ENCODE measurements at places on chromosomes 12 and 14. TPM values are rescaled to one million over a fixed set of nuclear protein-coding genes. Genes with fewer than 3 reads are reported as not detected.

- DNase-seq, result peak; percentile 68
- peaks cover 10% of the 10 kb centered on the region for H3K36me3 ChIP-seq
- peaks cover 7% of the 10 kb centered on the region for H3K4me1 ChIP-seq
- no peak overlapping the region for H3K4me3 ChIP-seq
- peak overlapping the region; percentile 75 for H3K27ac ChIP-seq
These were observed 70.0 kb upstream of the VPS33A start for GRCh38 chr12:122336015-122336946.

DNA sequence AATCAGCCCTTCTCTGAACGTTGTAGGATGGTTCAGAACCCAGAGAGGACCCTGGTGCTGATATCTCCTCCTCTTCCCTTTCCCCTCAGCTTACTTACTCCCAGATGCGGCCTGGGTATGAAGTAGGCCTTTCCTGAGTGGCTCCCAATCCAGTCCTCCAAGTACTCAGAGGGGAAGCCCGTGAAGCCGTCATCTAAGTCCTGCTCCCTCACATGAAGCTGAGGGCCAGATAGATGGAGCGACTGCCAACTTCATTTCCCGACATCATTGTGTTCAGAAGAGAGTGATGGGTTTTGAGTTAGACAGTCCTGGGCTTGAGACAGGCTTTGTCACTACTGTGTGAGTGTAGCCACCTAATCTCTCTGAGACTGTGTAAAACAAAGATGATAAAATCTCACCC lies 2.7 kb downstream of the APOLD1 start:
- no peaks in the 10 kb centered on the region for H3K27me3 ChIP-seq
- peak overlapping the region; percentile 86 for H3K4me3 ChIP-seq
- H3K36me3 ChIP-seq, result peaks cover 2% of the 10 kb centered on the region
- peak overlapping the region; percentile 89 for H3K27ac ChIP-seq

- peaks cover 43% of the 10 kb centered on the region for H3K36me3 ChIP-seq
- H3K27ac ChIP-seq, result peak overlapping the region; percentile 100
- peaks cover 42% of the 10 kb centered on the region for H3K4me1 ChIP-seq
- H3K27me3 ChIP-seq, result no peaks in the 10 kb centered on the region
- peak overlapping the region; percentile 98 for H3K4me3 ChIP-seq
These were observed 52.3 kb downstream of the SLC25A47 start for GRCh38 chr14:100375266-100375962.

DNA sequence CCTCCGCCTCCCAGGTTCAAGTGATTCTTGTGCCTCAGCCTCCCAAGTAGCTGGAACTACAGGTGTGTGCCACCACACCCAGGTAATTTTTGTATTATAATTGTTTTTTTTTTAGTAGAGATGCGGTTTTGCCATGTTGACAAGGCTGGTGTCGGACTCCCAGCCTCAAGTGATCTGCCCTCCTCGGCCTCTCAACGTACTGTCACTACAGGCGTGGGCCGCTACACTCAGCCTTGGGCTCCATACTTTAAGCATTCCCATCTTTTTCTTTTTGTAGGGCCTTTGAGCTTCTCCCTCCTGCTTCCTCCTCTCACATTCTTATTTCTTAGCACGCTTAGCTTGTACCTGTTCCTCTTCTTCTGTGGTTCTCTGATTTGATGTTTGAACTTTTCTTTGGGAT lies 62.8 kb downstream of the SERPINA3 start:
- no peak overlapping the region for H3K4me3 ChIP-seq
- peaks cover 13% of the 10 kb centered on the region for H3K27me3 ChIP-seq
- no peaks in the 10 kb centered on the region for H3K36me3 ChIP-seq

- peaks cover 3% of the 10 kb centered on the region for H3K27me3 ChIP-seq
- no peak overlapping the region for H3K4me3 ChIP-seq
- no peak for DNase-seq
- H3K4me1 ChIP-seq, result no peaks in the 10 kb centered on the region
- no peaks in the 10 kb centered on the region for H3K36me3 ChIP-seq
These were observed 379.1 kb downstream of the APAF1 start for GRCh38 chr12:99024191-99024590.

DNA sequence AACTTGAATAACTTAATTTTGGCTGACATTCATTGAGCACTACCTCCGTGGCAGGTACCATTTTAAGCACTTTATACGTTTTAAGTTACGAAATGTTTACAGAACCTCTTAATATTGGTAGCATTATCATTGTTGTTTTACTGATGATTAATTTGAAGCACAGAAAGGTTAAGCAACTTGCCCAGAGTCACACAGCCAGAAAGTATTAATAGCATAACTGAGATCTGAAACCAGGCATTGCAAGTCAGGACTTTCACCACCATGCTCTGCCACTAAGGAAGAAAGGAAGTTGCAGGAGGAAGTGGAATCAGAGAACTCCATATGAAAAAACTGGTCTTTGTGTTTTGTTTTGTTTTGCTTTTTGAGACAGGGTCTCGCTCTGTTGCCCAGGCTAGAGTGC lies 28.2 kb upstream of the BCAT1 start:
- no peaks in the 10 kb centered on the region for H3K27me3 ChIP-seq
- no peak overlapping the region for H3K4me3 ChIP-seq
- H3K4me1 ChIP-seq, result no peaks in the 10 kb centered on the region
- H3K27ac ChIP-seq, result no peak overlapping the region
- DNase-seq, result no peak

DNA sequence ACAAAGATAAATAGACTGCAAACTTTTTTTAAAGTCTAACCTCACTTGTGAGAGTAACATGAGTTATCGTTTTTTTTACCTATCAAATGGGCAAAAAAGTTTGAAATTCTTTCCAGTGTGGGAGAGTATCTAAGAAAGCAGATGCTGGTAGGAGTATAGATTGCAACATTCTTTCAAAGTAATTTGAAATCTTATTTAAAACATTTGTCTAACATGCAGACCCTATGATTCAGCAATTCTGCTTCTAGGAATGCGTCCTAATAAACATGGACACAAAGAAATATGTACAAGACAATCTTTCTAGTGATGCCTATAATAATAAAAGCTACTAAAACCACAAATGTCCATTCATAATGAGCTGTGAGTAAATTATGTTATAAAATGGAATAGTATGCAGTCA lies 110.4 kb upstream of the TMCC3 start:
- H3K36me3 ChIP-seq, result no peaks in the 10 kb centered on the region
- H3K27me3 ChIP-seq, result peaks cover 2% of the 10 kb centered on the region
- no peak overlapping the region for H3K27ac ChIP-seq
- no peak for DNase-seq
- H3K4me1 ChIP-seq, result peaks cover 1% of the 10 kb centered on the region

- DNase-seq, result no peak
- peaks cover 12% of the 10 kb centered on the region for H3K27me3 ChIP-seq
- no peaks in the 10 kb centered on the region for H3K36me3 ChIP-seq
- peaks cover 8% of the 10 kb centered on the region for H3K4me1 ChIP-seq
These were observed 356.0 kb downstream of the ADGRD1 start for GRCh38 chr12:131309700-131310099.

DNA sequence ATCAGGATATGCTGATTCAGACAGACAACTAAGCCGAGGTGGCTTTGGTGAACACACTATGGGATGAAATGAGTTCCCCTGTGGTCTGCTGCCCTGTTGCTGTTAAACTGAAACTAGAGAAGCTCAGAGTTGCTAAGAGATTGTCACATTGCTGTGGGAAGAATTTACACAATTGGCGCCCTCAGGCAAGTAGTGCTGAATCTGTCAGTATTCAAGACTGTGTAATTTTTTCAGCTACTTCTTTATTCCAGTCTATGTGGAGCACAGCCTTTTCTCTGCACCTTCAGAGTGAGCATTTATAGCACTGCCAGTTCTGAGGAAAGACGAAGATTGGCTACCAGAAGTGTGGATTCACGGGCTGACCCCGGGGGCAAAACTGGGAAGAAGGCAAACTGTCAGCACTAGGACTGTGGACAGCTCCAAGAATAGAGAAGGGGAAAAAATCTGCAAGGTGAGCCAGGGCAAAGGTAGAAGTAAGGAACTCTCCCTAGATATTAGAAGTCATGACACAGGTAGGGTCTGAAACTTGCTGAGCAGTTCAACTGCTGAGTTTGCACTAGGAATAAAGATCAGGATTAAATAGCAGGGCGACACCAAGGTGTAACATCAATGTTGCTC lies 218.8 kb upstream of the TMPO start:
- no peaks in the 10 kb centered on the region for H3K36me3 ChIP-seq
- H3K27ac ChIP-seq, result no peak overlapping the region
- no peak overlapping the region for H3K4me3 ChIP-seq
- peaks cover 13% of the 10 kb centered on the region for H3K27me3 ChIP-seq

GRCh38 chr12:113368331-113368730 lies 9.9 kb downstream of the PLBD2 start:
- no peak overlapping the region for H3K4me3 ChIP-seq
- no peaks in the 10 kb centered on the region for H3K27me3 ChIP-seq
- H3K27ac ChIP-seq, result no peak overlapping the region
- no peaks in the 10 kb centered on the region for H3K4me1 ChIP-seq
- peaks cover 14% of the 10 kb centered on the region for H3K36me3 ChIP-seq

GRCh38 chr12:115451780-115452736 lies 768.1 kb upstream of the TBX3 start:
- peaks cover 7% of the 10 kb centered on the region for H3K4me1 ChIP-seq
- H3K36me3 ChIP-seq, result no peaks in the 10 kb centered on the region
- H3K4me3 ChIP-seq, result no peak overlapping the region

DNA sequence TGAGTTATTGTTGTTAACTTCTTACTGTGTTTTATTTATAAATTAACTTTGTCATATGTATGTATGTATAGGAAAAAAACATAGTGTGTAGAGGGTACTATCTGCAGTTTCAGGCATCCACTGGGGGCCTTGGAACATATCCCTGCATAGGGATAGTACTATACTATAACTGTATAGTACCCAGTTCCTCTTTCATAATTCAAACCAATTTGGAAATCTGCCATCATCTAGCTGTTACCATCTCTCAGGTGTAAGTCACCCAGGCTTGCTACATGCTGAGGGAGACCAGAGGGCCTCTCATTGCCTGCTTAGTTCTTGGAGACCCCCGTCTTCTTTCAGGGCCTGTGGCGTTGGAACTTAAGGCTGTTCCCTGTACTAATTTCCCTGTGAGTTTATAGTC lies 12.9 kb upstream of the DCD start:
- no peak overlapping the region for H3K4me3 ChIP-seq
- DNase-seq, result no peak
- H3K27ac ChIP-seq, result no peak overlapping the region

GRCh38 chr12:13973996-13974395 lies 7.4 kb downstream of the GRIN2B start:
- H3K27me3 ChIP-seq, result peaks cover 24% of the 10 kb centered on the region
- no peaks in the 10 kb centered on the region for H3K4me1 ChIP-seq
- DNase-seq, result no peak
- no peak overlapping the region for H3K27ac ChIP-seq
- H3K36me3 ChIP-seq, result no peaks in the 10 kb centered on the region

FBLN5 gene
- 1.4 TPM for total RNA-seq

GPRC5D gene
- total RNA-seq, result not detected

TAS2R50 gene
- 0.63 TPM for total RNA-seq

OASL gene
- 11.1 TPM for total RNA-seq

KRT82 gene
- not detected for total RNA-seq

PRICKLE1 gene
- total RNA-seq, result not detected

Data from activated CD8-positive, alpha-beta T cell treated with anti-CD3 and anti-CD28 coated beads for 36 hours (primary cell).